OCI-M1 (cell line): ENCODE measurements at places on chromosomes 3 and 15.
A peak's percentile ranks its signal among the peaks of the same experiment; 100 is the strongest.

- no peak for DNase-seq
Observed at GRCh38 chr15:36175186-36175740, 404.2 kb upstream of the CDIN1 start.

DNA sequence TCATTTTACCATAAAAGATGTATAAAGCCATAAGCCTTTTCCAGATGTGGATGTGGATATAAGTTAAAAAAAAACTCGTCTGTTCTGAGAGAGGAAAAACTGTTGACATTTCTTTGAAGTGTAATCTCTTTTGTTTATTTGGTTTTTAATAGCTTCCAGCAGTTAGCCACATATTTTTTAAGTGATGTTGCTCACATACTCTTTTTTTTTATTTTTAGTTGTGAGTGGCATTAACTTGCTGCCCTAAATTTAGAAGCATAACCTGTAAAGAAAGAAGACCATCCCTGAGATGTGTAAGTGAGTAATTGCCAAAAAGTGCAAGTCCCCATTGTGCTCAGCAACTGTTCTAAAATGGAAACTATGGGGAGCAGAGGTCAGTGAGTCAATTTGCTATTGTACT, 415.9 kb upstream of the MDFIC2 start:
- no peak for DNase-seq

DNA sequence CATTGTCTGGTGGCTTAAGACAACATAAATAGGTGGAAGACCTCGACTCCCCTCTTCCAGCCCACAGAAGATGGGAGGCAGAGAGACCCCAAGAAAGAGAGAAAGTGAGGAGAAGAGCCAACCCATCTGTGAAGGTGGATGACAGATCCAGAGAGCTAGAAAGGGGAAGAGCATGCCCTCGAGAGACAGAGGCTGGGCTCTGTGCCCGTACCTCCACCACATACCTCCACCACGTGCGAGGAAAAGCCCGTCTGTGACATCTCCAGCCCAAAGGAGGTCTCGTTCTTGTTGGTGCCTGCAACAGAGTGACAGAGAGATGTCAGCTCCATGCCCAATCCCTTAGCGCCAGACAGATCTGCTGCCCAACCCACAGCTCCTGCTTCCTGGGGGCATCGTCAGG, 71.1 kb downstream of the FEM1B start:
- no peak for DNase-seq

DNA sequence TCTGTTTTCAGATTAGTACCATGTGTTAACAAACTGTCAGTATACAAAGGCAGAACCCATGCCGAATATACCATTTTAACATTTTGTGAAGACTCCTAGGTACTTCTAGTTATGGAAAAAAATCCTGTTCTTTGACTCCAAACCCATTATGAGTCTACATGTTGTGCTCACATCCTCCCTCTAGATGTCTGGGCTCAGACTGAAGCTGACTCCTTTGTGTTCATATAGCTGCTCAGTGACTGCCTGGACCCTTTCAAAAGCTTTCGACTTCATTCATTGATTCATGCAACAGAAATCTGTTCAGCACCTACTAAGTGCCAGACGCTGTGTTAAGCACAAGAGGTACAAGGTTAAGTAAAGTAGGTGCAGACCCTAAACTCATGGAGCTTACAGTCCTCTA, 60.5 kb downstream of the MEGF11 start:
- DNase-seq = no peak

GRCh38 chr3:69290006-69290405, 95.9 kb downstream of the FRMD4B start:
- no peak for DNase-seq

- no peak for DNase-seq
Observed at GRCh38 chr3:29335438-29335837, 54.6 kb downstream of the RBMS3 start.

DNA sequence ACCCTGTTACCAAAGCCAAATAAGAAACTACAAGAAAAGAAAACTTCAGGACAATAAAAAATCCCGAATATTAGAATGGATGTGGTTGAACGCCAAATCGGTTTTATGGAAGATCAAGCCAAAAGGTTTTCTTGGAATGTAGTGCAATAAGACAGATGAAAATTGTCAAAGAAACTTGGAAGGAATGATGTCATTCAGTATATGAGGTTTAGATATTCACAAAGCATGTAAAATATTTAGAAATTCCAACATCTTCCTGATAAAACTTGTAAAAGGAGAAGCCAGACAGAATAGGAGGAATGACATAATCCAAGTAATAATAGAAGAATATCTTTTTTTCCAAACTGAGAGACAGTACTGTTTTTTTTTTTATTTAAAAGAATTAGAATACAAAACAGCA, 130.3 kb upstream of the ZPLD1 start:
- no peak for DNase-seq

GRCh38 chr15:49815526-49815925, 194.7 kb downstream of the DTWD1 start:
- DNase-seq = no peak

- no peak for DNase-seq
Observed at GRCh38 chr3:144391236-144391635, 419.6 kb downstream of the DIPK2A start.

DNA sequence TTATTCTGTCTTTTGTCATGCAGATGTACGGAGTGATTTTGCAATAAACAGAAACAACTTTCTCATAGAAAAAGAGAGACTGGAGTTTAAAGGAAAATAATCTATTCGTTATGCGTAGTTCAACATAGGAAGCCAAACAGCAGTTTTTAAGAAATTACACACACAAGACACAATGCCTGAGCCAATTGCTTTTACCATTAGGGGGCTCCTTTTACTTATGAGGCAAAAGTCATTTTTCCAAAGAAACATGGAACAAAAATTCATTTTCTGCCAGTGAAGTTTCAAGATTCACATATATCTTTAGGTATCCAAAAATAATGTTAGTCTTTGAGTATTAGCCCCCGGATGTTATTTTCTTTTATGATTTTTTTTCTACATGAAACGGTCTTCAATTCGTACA, 10.7 kb downstream of the CNTN6 start:
- peak; percentile 15 for DNase-seq

DNA sequence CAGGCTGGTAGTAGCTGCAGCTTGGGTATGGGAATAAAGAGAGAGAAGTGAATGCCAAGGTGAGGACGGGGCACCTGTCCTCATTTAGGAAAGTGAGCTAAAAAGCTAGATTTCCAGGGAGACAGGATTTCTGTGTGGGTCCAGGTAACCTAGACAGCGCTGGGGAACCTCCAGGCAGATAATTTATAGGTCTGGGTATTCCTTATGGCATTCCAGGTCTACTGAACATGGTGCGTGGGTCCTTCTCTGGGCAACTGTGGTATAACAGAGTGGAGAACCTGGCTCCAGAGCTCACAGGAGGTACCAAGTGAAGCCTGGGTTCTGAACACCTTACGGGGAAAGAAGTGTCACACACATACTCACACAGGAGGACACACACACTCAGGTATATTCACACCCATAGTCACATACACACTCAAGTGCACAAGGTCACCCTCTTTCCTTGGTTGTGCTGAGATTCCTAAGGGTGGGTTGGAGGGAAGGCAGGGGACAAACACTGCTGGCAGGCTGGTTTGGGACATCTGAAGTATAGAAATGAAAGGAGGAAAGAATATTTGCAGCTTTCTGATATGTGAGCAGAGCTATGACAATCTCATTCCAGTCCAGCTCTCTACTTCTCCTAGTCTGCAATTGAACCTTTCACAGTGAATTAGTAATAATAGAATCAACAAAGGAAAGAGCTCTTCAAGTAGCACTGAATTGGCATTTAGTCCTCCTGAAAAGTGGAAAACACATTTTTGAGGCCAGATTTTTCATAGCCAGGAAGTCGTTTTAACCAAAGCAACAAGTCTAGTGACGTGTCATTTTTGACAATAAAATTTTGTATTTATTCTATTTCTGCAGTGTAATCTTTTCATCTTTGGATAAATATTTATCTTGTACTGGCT, 37.4 kb upstream of the ITGA11 start:
- DNase-seq = no peak

- no peak for DNase-seq
Observed at GRCh38 chr3:79162653-79163052, 605.1 kb downstream of the ROBO1 start.

DNA sequence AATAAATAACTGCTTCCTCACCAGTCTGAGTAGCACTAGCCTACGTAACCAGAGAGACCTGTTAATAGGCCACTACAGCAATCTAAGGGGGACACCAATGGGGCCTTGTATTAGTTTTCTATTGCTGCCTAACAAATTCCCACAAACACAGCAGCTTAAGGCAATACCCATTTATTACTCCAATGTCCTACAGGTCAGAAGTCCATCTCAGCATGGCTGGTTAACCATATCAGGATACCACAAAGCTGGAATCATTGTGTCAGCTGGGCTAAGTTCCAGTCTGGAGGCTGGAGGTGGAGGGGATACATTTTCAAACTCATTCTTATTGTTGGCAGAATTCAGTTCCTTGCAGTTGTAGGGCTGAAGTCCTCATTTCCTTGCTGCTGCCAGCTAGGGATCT, 331.9 kb downstream of the ULK4 start:
- no peak for DNase-seq

DNA sequence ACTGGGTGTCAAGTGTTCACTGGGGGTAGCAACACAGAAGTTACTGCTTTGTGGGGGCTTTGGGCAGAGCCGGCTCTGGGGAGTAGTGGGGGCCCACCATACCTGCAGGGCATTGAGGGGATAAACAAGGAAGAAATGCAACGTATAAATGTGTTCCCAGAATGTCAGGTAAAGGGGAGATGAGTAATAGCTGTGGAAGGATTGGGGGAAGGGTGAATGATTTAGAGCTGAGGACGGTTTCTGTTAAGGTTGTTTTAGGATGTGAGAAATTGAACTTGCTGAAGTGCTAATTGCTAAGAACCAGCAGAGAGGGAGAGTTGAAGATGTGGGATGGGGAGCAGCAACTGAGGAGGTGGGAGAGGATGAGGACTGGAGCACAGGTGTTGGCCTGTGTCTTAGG, 10.7 kb downstream of the SCG5 start:
- no peak for DNase-seq

- no peak for DNase-seq
Observed at GRCh38 chr3:10396083-10396482, 75.2 kb upstream of the SEC13 start.

DNA sequence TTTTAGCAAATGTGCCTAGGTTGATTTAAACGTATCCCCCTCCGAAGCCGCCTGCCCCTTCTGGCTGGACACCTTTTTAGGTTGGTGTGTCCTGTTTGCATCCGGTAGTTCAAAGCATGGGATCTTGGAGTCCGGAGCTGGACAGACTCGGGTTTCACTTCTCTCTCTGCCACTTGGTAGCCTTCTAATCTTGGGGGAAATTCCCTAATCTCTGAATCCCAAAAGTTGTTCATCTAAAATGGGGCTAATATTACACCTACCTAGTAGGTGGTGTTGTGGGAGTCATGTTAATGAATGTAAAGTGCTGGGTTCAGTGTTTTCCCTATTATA, 760 bp downstream of the FANCI start:
- DNase-seq = no peak

- DNase-seq = no peak
Observed at GRCh38 chr3:32571192-32571485, 481 bp upstream of the DYNC1LI1 start.

- DNase-seq = no peak
Observed at GRCh38 chr3:23669541-23670255, 136.1 kb upstream of the UBE2E1 start.

- DNase-seq = no peak
Observed at GRCh38 chr15:68073576-68074288, 19.6 kb downstream of the PIAS1 start.

DNA sequence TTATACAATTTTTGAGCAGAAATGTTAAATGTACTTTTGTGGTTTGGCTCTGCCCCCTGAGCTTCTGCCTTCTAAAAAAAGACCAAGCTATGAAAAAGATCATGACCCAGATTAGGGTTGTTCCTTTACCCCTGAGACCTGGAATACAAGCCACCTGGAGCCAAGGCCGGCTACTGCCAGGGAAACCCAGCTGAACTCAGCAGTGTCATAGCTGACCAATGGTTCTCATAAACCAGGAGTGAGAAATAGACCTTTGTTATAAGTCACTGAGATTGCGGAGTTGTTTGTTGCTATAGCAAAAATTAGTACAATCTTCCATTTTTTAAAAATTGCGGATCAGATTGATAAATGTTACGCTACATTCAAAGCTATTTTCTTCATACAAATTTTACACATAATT, 1261.7 kb downstream of the ROBO1 start:
- no peak for DNase-seq

GRCh38 chr3:195906865-195907683, 1.3 kb downstream of the TNK2 start:
- peak; percentile 11 for DNase-seq

DNA sequence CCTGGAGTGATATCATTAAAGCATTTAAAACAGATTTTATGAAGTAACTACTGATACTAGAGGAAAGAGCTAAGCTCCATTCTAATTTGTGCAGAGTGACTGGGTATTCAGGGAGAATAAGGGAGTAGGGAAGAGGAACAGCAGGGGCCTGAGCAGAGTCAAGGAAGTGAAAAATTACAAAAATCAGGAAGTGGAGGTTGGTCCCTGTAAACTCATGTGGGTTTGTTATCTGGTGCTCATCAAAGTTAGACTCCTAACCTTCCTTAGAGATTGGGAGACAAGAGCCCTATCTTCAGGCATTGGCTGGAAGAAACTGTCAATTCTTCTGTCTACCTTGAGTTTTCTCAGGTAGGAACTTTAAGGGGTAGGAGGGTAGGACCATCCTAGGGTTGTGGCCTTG, 82.5 kb downstream of the NEK11 start:
- DNase-seq = peak; percentile 45

DNA sequence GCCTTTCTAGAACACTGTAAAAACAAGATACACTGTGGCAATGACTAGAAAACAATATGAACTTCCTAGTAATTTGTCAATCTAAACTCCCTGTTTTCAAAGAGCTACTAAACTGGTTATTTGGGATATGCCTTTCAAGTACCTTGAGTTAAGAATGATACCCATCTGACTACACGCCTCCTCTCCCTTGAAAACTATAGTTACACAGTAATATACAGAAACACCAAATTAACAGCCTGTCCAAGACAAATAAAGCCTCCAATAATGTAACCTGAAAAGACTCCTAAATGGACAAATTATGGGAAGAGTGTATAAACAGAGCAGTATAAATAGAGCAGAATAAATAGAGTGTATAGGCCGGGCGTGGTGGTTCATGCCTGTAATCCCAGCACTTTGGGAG, 70.1 kb downstream of the SMARCC1 start:
- DNase-seq = no peak

DNA sequence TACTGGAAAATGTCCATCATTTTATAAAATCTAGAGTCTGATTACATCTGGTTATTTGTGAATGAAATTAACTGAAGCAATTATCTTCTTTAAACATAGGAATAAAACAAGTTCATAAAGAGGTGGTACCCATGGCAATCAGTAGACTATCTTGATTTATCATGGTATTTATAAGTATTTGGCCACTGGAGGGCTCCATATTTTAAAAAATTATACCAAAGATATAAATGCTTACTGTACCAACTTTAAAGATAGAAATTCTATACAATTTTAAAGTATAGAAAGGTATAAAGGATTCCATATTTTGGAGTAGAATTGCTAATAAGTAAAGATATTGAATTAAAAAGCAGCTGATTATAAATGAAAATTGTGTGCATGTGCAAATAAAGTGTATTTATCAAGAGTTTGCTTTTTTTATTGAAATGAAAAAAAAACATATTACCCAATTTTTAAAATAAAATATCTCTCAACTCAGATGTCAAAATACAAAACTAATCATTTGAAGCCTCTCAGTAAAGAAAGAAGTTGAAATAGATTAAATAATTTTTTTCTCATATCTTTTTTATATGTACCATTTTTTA, 105.3 kb downstream of the BBX start:
- DNase-seq = peak; percentile 29
